ENCODE measurements at places on chromosomes 2 and 18.

DNA sequence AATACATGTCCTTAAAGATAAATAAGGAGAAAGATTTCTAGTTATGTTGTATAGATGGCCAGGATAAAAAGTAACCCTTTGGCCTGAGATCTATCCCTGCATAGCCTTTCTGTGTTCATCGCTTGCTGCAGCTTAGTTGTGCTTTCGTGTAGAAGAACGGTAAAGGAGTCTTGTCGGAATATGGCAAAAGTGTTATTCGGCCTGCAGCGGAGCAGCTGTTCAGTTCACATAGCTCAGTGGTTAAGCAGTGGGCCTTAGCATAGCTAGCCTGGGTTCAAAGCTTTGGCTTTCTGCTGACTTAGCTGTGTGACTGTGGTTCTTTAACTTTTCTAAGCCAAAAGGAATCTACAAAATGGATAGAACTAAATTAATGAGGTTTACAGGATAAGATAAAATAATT, 55.4 kb downstream of the MALT1 start:
- no peak for DNase-seq

- DNase-seq = no peak
Measured at GRCh38 chr2:197571627-197572271, 55.9 kb downstream of the MOB4 start.

DNA sequence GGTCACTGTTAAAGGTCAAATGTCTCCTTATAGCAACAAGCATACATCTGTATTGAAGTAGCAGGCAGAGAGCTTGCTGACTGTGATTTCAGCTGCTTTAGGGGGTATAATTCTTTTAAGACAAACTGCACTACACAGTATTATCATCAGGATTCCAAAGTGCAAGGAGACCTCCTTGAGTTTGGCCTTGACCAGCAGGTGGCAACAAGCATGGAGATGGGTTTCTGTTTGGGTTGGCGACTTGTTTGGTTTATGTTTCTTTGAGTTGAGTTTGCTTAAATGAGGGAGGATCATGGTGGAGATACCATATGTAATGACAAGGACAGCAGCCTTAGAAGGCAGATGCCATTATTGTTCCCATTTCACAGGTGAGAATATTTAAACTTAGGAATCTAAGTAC, 681.0 kb upstream of the ID2 start:
- no peak for DNase-seq

- DNase-seq = no peak
Measured at GRCh38 chr18:65936678-65937077, 185.9 kb downstream of the CDH7 start.
